Renal cortex interstitium (tissue), 15 donors: ENCODE measurements at places on chromosomes 7 and 10. TPM values are rescaled to one million over a fixed set of nuclear protein-coding genes. Genes with fewer than 3 reads are reported as not detected.

DNA sequence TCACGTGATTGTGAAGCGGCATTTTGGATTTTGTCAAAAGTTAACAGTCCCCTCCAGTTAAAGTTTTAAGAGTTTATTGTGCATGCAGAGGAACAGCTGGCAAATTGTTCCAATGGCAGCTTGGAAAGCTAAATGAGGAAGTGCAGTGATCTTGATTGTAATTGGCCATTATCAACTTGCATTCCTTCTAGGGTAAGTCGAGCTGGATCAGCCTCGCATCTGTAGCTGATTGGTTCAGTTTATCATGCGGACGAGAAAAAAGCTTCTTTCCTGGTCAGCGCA lies 566 bp downstream of the ZNF789 start:
- peak; percentile 39 for DNase-seq

GRCh38 chr10:58385784-58386112 lies 538 bp downstream of the TFAM start:
- DNase-seq = peak; percentile 4

- no peak for DNase-seq
Measured at GRCh38 chr10:60235001-60235400, 154.7 kb downstream of the ANK3 start.

DNA sequence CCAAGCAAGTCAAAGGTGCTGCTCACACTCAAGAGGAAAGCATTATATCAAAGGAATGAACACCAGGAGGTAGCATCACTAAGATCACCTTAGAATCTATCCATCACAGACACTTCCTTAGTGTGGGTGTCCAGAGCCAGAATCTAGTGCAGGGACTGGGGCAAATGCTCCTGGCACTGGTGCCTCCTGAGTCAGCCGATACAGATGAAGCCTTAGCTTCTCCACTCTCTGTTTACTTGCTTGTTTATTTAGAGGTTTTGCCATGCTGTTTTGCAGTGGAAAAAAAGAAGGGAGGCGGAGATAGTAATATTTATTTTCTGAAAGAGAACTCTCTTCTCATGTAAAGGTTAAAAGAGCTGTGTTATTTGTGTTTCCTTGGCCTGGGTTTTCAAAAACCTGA lies 303.1 kb downstream of the WDR11 start:
- DNase-seq = no peak

DNA sequence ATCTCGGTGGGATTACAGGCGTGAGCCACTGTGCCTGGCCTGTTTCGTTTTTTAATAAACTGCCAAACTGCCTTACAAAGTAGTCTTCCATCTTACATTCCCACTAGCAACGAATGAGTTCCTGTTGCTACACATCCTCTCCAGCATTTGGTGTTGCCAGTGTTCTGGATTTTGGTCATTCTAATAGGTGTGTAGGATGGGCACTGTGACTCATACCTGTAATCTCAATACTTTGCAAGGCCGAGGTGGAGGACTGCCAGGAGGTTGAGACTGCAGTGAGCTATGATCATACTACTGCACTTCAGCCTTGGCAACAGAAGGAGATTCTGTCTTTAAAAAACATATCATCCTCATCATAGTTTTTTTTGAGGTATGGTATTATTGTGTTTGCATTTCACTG lies 21.4 kb upstream of the RSBN1L start:
- DNase-seq = no peak

- DNase-seq = no peak
Measured at GRCh38 chr10:77231884-77232610, 405.6 kb downstream of the KCNMA1 start.

- DNase-seq = no peak
Measured at GRCh38 chr7:158432369-158433341, 155.0 kb downstream of the PTPRN2 start.

DNA sequence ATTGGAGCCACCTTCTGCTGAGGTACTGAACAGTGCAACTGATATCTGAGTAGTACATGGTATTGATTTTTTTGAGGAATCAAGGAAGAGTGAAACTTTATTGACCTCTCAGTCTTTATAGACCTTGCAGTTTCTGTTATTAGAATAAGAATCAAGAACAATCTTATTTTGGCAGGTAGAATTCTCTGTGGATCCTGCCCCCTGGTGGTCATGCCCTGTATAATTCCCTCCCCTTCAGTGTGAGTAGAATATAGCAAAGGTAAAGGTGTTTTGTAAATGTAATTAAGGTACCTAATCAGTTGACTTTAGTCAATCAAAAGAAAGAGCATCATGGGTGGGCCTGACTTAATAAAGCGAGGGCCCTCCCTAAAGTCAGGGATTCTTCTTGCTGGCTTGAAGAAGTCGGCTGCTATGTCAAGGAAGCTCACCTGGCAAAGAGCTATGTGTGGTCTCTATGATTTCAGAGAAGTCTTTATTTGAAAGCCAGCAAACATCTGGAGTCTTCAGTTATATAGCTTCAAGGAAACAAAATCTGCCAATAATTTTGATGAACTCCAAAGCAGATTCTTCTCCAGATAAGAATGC lies 142.8 kb downstream of the LSM5 start:
- DNase-seq = no peak

DNA sequence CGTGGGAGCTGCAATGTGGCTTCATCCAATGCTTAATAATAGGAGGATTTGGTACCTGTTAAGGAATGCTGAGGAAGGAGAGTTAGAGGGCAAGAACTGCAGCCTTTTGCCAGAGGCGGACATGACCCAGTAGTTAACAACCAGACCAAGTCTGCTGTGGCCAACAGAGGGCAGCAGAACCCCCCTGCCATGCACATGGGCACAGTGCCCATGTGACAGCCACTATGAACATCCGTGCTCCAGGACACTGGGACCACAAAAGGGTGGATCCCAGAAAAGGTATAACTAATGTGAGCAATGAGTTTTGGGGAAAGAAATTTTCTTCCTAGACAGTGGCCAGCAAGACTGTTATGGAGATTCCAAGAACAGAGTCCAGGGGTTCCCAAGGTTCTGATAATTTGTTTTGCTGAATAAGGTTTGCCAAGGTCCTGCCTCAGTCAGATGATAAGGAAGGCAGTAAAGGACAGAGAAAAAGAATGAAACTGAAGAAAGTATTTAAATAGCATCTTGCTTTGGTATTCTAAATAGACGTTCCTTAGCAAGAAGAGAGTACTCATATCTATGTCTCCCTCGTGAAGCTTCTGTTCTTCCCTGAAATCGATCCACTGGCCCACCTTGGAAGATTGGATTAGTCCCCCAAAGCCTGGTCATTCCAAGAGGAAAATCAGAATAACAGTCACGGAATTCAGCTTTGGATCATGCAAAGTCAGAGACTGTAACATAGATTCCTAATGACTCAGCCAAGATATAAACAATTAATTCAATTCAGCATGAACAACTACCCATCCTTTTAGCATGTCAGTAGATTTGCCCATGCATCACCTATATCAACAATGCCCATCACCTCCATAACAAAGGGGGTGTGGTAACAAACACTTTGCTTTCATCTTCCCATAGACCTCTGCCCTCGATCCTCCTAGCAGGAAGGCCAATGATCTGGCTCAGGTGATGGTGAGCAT lies 56.0 kb downstream of the LGI1 start:
- no peak for DNase-seq

GRCh38 chr7:116354171-116354545 lies 143.8 kb downstream of the TES start:
- no peak for DNase-seq

DNA sequence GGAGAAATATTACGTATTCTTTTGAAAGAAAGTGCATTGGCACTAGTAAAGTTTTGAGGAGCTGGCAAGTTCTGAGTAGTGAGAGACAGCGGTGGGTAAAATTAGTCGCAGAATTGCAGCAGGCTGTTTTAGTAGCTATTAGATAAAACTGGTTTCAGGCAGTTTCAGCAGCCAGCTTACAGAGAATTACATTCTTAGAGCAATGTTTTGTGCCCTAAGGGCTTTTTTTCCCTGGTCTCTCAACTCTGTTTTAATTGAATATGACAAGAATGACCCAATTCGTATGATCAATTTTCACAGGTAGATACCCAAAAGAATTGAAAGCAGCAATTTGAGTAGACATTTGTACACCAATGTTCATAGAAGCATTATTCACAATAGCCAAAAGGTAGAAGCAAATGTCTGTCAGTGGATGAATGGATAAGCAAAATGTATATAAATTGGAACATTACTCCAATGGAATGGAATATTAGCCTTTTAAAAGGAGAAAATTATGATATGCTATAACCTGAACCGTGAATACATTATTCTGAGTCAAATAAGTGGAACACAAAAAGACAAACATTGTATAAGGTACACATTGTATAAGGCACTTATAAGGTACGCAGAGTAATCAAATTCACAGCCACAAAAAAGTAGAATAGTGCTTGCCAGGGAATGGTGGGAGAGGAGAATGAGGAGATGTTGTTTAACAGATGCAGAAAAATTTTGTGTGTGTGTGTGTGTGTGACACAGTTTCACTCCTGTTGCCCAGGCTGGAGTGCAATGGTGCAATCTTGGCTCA lies 5.2 kb upstream of the KBTBD2 start:
- DNase-seq = no peak

DNA sequence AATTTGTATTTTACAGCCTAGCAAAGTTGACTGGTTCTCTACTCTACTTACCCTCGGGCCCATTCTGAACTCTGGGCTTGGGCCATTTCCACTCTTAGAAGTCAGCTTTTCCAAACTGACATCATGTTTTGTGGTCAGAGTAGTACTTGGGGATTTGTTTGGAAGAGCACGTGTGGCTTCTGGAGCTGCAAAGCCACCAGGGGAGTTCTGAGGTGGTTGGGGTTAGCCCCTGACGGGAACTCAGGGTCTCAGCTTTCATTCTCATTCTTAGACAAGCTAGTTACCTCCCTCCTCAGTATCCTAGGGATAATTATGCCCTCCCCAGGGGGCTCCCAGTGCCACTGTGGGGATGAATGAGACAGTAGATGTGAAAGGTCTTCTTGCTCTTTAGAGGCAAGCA lies 647.7 kb upstream of the GALNT17 start:
- DNase-seq = no peak

GRCh38 chr10:78162853-78163252 lies 129.2 kb downstream of the RPS24 start:
- DNase-seq = no peak

GRCh38 chr10:10891124-10892082 lies 126.3 kb upstream of the CELF2 start:
- DNase-seq = no peak

DNA sequence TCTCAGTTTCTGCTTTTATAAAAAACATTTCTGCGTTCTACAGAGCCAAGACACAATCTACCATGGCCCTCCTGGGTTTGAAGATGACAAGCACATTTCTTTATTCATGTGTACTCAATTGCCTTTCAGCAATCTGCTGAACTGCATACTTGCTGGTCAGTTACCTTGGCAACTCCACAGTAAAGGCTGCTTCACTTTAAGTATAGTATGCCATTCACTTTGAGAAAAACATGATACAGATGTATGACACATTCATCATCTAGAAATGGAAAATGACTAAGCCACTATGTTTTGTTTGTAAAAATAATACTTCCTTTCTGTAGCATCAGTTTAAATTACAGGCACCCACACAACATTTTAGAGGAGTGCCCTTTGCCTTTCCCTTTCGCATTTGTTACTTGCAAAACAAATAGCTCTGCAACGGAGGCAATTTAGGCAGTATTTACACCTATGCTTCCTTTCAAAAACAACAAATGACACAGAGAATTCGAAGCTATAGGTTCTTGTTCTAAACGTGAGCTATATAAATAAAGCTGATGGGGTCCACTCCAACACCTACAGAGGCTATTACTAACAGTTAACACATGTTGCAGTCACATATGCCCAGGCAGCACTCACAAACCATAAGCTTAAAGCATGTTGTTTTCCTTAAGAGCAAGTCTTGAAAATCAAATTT lies 23.5 kb downstream of the SGCE start:
- no peak for DNase-seq

DNA sequence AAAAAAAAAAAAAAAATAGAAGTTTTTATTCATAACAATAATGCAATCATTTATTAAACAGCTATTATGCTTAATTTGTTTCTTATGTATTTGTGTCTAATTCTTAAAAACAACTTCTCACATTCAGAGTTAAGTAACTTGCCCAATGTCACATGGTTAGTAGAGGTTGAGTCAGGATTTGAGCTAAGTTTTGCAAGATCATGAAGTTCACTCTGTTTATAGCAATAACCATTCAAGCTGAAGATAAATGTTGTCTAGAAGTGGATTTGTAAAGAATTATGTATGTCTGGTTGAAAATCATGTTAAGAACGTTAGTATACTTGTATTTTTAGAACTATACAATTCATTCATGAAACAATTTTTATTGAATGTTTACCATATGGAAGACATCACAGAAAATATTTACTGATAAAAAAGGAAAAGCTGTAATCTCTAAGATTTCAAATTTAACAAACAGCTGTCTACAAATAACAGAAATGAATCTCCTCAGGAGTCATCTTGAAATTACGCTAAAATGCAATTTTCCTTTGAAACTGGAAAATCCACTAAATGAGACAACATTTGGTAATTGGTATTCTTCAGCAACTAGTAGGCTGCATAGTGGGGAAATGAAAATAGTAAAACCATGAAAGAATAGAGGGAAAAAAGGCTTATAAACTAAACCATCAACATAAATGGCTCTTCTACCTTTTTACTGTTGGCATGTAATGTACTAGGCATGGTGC lies 70.5 kb upstream of the AHR start:
- no peak for DNase-seq

DNA sequence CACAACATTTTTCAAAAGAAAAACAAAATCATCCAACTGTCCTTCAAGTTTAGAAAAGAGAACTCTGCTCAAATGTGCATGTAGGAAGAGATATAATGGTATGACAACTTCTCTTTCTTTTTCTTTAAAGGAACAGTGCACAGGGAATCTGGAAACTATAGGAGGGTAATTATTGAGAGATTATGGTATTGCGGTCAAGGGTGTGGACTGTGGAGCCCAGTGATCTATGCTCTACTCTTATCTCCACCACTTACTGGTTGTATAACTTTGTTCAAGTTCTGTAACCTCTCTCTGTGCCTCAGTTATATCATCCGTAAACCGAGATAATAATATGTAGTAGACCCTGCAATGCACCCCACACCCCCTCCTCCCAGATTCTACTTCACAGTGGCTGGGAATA lies 69.8 kb upstream of the PCGF5 start:
- no peak for DNase-seq

- no peak for DNase-seq
Measured at GRCh38 chr10:103616705-103617601, 123.4 kb downstream of the NEURL1 start.

- DNase-seq = peak; percentile 27
Measured at GRCh38 chr7:51430480-51431086, 114.0 kb upstream of the COBL start.

- DNase-seq = no peak
Measured at GRCh38 chr7:81186691-81187090, 267.8 kb upstream of the SEMA3C start.

SH2B2 gene
- 4.1 TPM for polyA plus RNA-seq

FAM131B gene
- polyA plus RNA-seq = 2.6 TPM

CALML3 gene
- polyA plus RNA-seq = not detected

AKR1D1 gene
- polyA plus RNA-seq = 0.20 TPM

ACSM6 gene
- 0.17 TPM for polyA plus RNA-seq

UTF1 gene
- not detected for polyA plus RNA-seq

NKX2-3 gene
- not detected for polyA plus RNA-seq

TRRAP gene
- 45.4 TPM for polyA plus RNA-seq

PHYHIPL gene
- polyA plus RNA-seq = 19.0 TPM

FAM185A gene
- 9.9 TPM for polyA plus RNA-seq

SLC16A9 gene
- polyA plus RNA-seq = 31.8 TPM
